RPMI7951 (cell line): ENCODE measurements at places on chromosomes 7 and 10. TPM values are rescaled to one million over a fixed set of nuclear protein-coding genes. Genes with fewer than 3 reads are reported as not detected.

CREB5 gene
- 2.9 and 3.8 TPM in 2 replicates for total RNA-seq

OPALIN gene
- not detected in 2 replicates for total RNA-seq

SRRM3 gene
- not detected in 2 replicates for total RNA-seq

RBP3 gene
- total RNA-seq = not detected in 2 replicates

ADAP1 gene
- 1.6 and 1.8 TPM in 2 replicates for total RNA-seq

ANKIB1 gene
- total RNA-seq = 36.6 and 50.7 TPM in 2 replicates

MMD2 gene
- total RNA-seq = not detected in 2 replicates

KAT6B gene
- total RNA-seq = 7.7 and 9.1 TPM in 2 replicates

GRM8 gene
- total RNA-seq = not detected in 2 replicates

AOAH gene
- total RNA-seq = not detected in 2 replicates

BAMBI gene
- total RNA-seq = 39.1 and 44.6 TPM in 2 replicates

TUBB8 gene
- not detected in 2 replicates for total RNA-seq

RINT1 gene
- 9.1 and 11.7 TPM in 2 replicates for total RNA-seq

SCART1 gene
- 0.10 and 0.24 TPM in 2 replicates for total RNA-seq

SLC18A3 gene
- not detected in 2 replicates for total RNA-seq

PPP1R3C gene
- not detected in 2 replicates for total RNA-seq

PILRA gene
- total RNA-seq = not detected in 2 replicates

SPAM1 gene
- not detected in 2 replicates for total RNA-seq

OR2A7 gene
- 0.24 TPM in 1 of 2 replicates, not detected in the other for total RNA-seq

CRYGN gene
- not detected in 2 replicates for total RNA-seq

OR6B1 gene
- total RNA-seq = not detected in 2 replicates

SLC13A1 gene
- total RNA-seq = not detected in 2 replicates

GSDME gene
- 20.2 and 24.9 TPM in 2 replicates for total RNA-seq

CCDC3 gene
- total RNA-seq = 0.29 TPM in 1 of 2 replicates, not detected in the other

CTAGE8 gene
- 0.39 TPM in 1 of 2 replicates, not detected in the other for total RNA-seq

SPDYE5 gene
- total RNA-seq = not detected in 2 replicates

FAM204A gene
- 44.4 and 49.5 TPM in 2 replicates for total RNA-seq

GATA3 gene
- total RNA-seq = 2.5 and 4.0 TPM in 2 replicates

GALNT17 gene
- total RNA-seq = not detected in 2 replicates

DLX5 gene
- total RNA-seq = 0.48 and 0.59 TPM in 2 replicates

RFC2 gene
- 68.5 and 75.1 TPM in 2 replicates for total RNA-seq

CNTNAP2 gene
- total RNA-seq = not detected in 2 replicates

PIP gene
- not detected in 2 replicates for total RNA-seq

PRRT4 gene
- not detected in 2 replicates for total RNA-seq

PAPSS2 gene
- 119 and 147 TPM in 2 replicates for total RNA-seq

HOXA2 gene
- total RNA-seq = 0.84 and 1.1 TPM in 2 replicates

FAM180A gene
- 4.8 and 6.4 TPM in 2 replicates for total RNA-seq

EGR2 gene
- total RNA-seq = 2.3 and 5.9 TPM in 2 replicates
